Neural crest cell (in vitro differentiated cells): ENCODE measurements at places on chromosomes 5 and 9. TPM values are rescaled to one million over a fixed set of nuclear protein-coding genes. Genes with fewer than 3 reads are reported as not detected.
A peak's percentile ranks its signal among the peaks of the same experiment; 100 is the strongest.

DNA sequence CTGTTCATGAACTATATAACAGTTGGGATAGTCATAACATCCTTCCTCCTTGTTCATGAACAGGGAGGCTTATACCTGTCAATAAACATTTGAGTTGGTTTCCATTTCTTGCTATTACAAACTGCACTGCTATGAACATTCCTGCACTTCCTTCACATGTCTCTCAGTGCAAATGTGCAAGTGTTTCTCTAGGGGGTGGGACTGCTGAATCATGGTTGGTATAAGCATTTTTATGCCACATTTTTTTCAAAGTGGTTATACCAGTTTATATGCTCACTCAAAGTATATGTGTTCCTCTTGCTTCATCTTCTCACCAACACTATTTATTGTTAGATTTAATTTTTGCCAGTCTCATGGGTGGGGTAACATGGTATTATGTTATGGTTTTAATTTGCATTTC lies 25.8 kb upstream of the TPD52L3 start:
- peaks cover 29% of the 10 kb centered on the region for H3K27me3 ChIP-seq
- no peak for DNase-seq
- H3K36me3 ChIP-seq = no peaks in the 10 kb centered on the region
- no peaks in the 10 kb centered on the region for H3K4me1 ChIP-seq

DNA sequence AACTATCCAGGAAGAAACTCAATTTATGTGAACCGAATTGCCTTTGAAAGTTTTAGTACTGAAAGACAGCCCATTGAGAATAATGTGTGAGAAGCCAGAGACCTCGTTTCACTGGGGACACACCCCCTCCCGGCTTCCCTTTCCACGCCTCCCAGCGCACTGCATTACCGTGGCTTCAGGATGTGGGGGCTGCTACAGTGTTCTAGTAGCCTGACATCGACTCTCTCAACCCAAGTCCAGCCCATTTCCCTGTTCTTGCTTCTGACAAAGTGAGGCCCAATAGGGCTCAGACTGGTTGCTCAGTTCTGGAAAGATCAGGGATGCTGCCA lies 3.5 kb downstream of the PAX5 start:
- DNase-seq = no peak
- peak overlapping the region; percentile 19 for H3K4me3 ChIP-seq
- peaks cover 51% of the 10 kb centered on the region for H3K4me1 ChIP-seq
- H3K36me3 ChIP-seq = peaks cover 2% of the 10 kb centered on the region

The PCDH1 gene
- 16.2 and 17.3 TPM in 2 replicates for total RNA-seq

The PGM5 gene
- total RNA-seq = 0.16 and 0.43 TPM in 2 replicates

DNA sequence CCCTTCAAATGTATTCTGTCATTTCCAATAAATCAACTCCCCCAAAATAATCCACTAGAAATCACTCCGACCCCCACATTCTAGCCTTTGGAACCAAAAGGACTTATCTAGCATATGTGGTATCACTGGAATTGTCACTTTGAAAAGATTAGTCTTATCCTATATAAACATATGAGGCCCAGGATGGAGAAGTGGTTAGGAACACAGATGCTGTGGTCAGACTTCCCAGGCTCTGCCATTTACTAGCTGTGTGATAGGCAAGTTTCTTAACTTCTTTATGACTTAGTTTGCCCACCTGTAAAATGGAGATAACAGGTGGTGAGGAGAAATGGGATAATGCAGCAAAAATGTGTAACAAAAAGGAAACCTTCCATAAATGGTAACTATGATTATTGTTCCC lies 62.0 kb upstream of the GLRX start:
- H3K4me3 ChIP-seq = no peak overlapping the region
- no peaks in the 10 kb centered on the region for H3K36me3 ChIP-seq
- H3K4me1 ChIP-seq = no peaks in the 10 kb centered on the region
- H3K27ac ChIP-seq = no peak overlapping the region
- no peaks in the 10 kb centered on the region for H3K27me3 ChIP-seq

The SMIM33 gene
- not detected in 2 replicates for total RNA-seq

DNA sequence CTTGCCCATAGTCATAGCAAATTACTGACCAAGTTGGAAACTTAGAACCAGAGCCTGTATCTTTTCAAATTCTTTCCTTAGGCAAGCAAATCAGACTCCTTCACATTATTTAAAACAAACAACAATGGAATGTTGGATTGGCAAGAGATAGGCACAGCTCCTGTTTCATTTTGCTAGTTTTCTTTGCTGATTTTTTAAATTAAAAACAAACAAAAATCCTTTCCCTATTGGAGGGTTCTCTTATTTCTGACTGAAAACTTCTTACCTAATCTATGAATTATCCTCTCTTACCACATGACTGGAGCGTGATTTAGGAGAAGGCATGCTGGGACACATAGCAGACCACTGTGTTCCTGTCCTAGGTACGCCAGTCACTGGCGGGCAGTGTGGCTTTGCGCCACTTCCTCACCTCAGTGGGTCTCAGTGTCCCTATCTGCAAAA lies 63.0 kb downstream of the TTC39B start:
- H3K4me3 ChIP-seq = no peak overlapping the region
- peak overlapping the region; percentile 85 for H3K27ac ChIP-seq
- H3K27me3 ChIP-seq = no peaks in the 10 kb centered on the region
- peaks cover 14% of the 10 kb centered on the region for H3K4me1 ChIP-seq

GRCh38 chr9:97293207-97293721 lies 14.2 kb upstream of the CCDC180 start:
- no peaks in the 10 kb centered on the region for H3K27me3 ChIP-seq
- H3K27ac ChIP-seq = no peak overlapping the region
- no peak for DNase-seq
- H3K36me3 ChIP-seq = peaks cover 30% of the 10 kb centered on the region
- H3K4me1 ChIP-seq = peaks cover 7% of the 10 kb centered on the region

The GKAP1 gene
- total RNA-seq = 11.1 and 12.1 TPM in 2 replicates

The BRINP1 gene
- total RNA-seq = 0.86 and 0.96 TPM in 2 replicates

DNA sequence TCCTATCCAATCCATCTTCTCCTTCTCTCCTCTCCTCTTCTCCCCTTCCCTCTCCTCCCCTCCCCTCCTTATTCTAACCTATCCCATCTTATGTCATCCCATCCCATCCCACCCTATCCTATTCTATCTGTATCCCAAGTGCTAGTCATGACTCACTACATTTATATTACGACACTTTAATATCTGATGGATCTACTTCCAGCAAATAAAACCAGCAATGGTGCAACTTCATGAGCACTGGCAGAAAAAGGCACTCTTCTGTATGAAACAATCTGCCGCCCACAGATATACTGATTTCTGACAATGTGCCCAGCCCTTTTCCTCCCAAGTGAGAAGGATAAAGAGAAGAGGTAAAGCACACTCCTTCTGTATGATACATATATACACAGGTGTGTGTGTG lies 86.6 kb upstream of the ANKH start:
- H3K27ac ChIP-seq = no peak overlapping the region
- peaks cover 15% of the 10 kb centered on the region for H3K4me1 ChIP-seq
- no peaks in the 10 kb centered on the region for H3K36me3 ChIP-seq
- no peaks in the 10 kb centered on the region for H3K27me3 ChIP-seq
- H3K4me3 ChIP-seq = no peak overlapping the region
- DNase-seq = no peak

The DMRT3 gene
- total RNA-seq = not detected in 2 replicates

The FIBCD1 gene
- total RNA-seq = 0.23 and 0.45 TPM in 2 replicates

The CDX1 gene
- total RNA-seq = not detected in 2 replicates
